ENCODE measurements at places on chromosomes 16 and 17.
A peak's percentile ranks its signal among the peaks of the same experiment; 100 is the strongest.

- DNase-seq, result no peak
Observed at GRCh38 chr17:75576661-75577060, 10.9 kb upstream of the MYO15B start.

- no peak for DNase-seq
Observed at GRCh38 chr17:62650587-62650986, 23.1 kb downstream of the MRC2 start.

- DNase-seq, result no peak
Observed at GRCh38 chr16:49739381-49739780, 116.5 kb downstream of the ZNF423 start.

- no peak for DNase-seq
Observed at GRCh38 chr17:14903854-14904253, 361.3 kb downstream of the PMP22 start.

DNA sequence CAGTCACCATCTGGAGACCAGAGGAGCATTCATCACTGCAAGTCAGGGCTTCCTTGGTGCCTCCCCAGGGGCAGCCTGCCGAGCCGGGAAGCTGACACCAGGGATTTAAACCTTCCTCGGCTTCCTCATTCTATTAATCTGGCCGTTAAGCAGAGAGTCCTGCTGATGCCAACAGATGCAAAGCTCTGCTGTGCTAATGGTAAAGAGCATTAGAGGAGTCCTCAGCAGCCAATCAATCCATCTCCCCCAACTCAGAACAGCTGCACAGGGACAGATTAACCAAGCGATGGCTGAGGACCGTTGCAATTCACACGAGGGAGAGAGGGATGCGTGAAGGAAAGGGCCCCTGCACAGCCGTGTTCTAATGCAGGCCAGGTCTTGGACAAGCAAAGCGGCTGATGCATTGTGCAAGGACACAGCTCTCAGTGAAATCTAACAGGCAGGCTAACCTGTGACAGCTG lies 116.6 kb downstream of the XYLT1 start:
- DNase-seq, result no peak

DNA sequence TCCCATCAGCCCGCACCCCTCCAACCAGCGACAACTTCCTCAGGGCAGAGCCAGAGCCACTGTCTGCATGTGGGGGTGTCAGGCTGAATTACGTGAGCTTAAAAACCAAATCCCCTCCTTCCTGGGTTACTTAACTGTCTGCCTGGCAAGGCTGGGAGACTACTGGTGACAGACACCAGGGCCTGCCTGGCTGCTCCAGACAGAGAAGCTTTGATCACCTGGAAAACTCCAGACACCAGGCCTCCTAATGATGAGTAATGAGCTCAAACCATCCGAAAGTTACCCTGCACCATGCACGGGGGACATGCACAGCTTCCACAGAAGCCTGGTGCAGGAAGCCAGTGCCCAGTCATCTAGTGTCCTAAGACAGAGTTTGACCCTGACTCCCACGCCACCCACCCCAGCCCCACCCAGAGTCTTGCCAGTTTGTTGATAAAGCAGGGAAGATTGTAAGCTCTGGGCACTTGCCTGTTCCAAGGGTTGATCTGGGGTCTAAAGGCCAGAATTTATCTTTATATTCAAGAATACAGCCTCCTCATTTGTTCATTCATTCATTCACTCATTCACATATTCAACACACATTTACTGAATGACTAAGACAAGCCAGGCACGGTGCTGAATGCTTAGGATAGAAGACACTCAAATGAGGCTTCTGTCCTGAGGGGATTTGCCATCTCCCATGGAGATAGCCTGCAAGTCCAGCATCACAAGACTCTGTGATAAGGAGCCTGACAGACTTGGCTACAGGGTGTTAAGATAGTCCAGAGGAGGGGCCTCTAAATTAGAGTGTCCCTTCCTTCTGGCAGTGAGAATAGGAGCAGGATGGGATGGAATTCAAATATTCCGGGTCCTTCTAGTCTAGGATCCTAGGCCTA lies 7.2 kb upstream of the CCDC182 start:
- no peak for DNase-seq

- DNase-seq, result no peak
Observed at GRCh38 chr17:81583589-81584342, 31.6 kb upstream of the FAAP100 start.

- DNase-seq, result peak; percentile 39
Observed at GRCh38 chr17:58156839-58157803, 8.9 kb downstream of the OR4D1 start.

DNA sequence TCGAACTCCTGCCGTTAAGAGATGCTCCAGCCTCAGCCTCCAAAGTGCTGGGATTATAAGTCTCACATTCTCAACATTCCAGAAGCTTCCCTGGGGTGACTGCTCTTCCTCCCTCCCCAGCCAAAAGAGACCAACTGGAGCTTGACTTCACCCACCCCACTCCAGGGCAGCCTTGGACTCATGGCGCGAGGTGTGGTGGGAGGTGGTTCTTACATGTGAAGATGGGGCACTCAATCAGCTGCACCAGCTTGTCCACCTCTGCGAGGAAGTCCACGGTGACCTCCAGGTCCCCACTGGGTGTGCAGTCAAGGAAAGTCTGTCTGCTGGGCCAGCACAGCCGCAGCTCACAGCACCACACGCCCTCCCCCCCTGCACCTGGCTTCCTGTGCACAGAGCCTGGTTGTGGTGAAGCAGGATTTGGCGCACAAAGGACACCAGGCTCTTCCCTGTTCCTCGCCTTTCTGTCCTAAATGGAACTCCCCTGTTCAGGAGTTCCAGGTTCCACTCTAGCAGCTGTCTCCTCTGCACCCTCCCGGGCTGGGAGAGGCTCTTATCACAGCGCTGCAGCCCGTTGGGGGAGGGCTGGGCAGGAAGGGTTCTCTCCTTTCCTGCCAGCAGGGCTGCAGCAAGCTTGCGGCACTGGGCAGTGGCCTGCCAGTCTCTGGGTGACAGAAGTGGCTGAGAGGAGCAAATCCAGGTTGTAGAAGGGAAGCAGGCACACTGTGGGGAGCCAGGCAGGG lies 9.6 kb upstream of the MTSS2 start:
- DNase-seq, result no peak

GRCh38 chr17:16477255-16477654 lies 14.7 kb downstream of the LRRC75A start:
- no peak for DNase-seq

DNA sequence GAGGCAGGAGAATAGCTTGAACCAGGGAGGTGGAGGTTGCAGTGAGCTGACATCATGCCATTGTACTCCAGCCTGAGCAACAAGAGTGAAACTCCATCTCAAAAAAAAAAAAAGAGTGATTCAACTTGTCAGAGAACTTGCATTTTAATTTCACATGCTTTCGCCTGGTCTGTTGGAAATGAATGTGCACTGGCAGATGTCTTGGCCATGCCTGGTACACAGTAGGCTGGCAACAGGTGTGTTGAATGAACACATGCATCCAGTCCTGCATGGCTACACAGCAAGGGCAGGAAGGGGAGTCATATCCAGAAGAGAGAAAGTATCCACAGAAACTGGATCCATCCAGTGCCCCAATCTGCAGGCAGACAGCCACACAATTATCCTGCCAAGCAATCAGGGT lies 11.5 kb downstream of the COG4 start:
- no peak for DNase-seq

DNA sequence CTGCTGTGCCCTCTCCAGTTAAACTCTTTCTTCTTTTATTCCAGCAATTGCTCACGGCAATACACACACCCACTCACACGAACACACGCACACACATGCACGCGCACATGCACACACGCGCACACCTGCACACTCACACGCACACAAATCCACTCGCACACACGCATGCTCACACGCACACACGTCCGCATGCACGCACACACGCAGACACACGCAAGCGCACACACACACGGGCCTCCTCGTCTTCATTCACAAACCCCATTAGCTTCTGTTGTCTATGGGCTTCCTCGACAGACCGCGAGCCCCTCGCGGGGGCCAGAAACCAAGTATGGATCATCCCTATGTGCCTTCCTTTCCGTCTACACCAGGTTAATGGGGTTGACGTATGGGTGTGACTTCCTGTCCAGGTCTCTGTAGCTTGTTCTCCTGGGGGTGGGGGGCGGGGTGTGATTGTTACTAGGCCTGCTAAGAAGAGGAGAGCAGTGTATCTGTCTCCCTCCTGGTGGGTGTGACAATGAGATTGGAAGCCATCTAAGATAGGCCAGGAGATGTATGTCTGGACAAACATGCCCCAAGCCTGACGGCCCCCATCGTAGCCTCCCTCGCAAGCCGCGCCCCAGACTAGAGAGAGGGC lies 670 bp upstream of the CTF1 start:
- DNase-seq, result peak; percentile 21

DNA sequence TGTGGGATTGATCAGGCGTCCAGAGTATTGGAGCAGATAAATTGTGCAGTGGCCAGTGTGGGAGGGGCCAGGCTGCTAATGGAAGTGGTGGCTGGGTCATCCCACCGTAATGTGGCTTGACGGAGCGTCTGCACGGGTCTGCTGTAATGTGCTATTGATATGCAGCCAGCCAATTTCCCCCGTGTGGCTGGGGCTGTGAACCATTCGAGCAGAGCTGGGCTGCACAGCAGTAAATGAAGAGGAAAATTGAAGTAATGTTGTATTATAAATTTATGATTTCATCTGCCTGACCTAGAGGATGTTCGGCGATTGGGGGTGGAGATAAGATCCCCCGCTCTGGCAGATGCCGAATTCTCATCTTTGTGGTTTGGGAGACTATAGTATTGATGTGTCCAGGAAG lies 121.5 kb downstream of the CCDC182 start:
- DNase-seq, result no peak

GRCh38 chr17:81832608-81833159 lies 407 bp downstream of the MCRIP1 start:
- no peak for DNase-seq

DNA sequence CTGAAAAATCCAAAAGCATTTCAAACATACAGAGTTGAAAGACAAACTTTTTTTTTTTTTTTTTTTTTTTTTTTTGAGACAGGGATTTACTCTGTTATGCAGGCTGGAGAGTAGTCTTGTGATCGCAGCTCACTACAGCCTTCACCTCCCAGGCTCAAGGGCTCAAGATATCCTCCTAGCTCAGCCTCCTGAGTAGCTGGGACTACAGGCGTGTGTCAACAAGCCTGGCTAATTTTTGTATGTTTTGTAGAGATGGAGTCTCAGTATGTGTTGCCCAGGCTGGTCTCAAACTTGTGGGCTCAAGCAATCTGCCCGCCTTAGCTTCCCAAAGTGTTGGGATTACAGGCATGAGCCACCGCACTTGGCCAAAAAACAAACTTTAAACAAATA lies 64.2 kb upstream of the KIFC3 start:
- DNase-seq, result no peak

DNA sequence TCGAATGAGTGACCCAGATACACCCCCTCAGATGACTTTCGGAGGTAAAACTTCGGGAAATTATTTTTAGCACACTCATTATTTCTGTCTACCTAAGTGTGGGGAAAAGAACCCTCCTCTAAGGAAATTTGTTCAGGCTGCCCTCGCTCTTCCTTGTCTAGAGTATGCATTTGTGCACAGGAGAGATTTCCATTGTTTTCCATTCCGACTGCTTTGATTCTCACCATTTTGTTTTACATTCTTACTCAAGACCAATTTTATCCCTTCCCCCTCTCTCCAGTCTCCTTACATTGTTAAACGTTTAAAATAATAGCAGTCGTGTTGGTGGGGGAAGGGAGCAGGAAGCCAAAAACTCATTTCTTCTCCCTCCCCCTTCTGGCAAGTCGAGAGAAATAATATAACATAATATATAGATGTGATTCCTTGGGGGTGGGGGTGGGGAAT lies 1.5 kb upstream of the CHD3 start:
- DNase-seq, result no peak

DNA sequence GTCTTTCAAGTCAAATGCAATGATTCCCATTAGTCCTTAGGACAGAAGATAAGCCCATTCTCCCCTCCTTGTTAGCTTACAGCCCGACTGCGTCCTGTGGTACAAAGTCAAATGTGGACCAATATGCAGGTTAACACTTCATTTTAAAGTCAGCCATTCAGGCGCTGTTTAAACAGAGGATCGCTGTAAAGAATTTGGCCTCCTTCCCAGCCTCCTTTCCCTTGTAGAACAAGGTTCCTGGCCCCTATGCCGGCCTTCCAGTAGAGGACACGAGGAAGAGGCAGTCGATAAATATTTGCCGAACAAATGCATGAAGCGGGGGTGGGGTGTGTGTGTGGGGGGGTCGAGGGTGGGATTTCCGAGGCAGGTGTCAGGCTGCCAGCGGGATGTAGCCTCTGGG lies 4.3 kb downstream of the SDK2 start:
- DNase-seq, result no peak

DNA sequence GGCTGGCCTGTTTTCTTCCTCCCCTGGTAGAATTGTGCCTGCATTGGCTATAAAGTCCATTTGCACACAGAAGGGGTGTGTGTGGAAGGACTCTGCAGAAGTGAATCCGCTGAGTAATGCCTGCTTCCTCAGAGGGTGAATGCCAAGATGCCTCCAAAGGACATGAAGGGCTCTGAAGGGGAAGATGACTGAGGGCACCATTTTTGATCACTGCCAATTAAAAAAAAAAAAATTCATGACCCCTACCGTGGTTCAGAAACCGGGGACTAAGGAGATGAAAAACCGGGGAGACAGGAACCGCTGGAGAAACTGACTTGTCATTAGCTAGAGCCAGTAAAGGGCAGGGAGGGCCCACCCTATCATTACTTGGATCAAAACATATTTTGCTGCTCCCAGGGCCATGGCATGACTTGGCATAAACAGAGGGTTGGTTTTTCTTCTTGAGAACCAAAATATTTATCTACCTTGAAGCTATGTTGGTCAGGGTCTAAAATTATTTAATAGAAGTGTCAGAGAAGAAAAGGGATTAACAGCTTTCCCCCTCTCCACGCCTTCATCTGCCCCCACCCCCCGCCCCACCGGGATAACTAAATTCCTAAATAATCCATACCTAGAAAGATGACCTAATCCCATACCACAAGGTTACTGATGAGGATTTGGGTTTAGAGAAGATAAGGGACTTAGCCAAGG lies 3.6 kb upstream of the USP7 start:
- DNase-seq, result no peak

DNA sequence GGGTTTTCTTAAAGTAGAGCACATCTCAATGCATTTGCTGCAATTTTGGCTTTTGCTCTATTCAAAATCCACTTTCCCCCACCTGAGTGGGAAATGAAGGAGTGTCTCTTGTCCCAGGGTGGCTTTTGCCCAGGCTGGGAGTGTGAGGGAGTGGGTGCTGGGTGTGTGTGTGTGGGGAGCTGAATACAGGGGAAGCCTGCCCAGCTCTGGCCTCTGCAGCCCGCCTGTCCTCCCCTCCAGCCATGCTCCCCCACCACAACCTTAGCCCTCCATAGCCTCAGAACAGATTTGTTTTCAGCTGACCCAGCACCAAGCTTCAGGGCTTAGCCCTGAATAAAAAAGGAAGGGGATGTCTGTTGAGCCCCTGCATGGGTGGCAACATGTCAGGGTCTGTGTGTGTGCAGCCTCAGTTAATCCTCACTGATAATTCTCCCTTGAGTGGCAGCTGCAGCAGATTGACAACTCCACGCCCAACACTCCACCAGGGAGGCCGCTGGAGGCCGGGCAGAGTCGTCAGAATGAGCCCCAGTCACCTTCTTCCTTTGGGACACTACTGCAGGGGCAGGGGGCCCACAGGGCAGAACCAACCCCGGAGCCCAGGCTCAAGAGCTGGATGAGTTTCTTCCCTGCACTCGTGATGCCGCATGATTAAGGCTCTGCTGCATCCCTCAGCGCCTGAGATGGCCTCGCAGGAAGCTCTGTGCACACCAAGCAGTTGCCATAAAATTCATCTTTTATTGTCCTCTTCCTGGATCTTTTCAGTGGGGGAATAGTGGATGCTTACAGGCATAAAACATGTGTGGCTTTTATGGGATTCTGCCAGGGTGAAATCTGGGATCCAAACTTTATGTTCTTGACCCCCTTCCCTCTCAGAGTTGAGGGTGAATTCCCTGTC lies 55.0 kb downstream of the SPACA3 start:
- no peak for DNase-seq

- DNase-seq, result no peak
Observed at GRCh38 chr16:886084-886543, 84.7 kb downstream of the LMF1 start.
